Activated T-helper 9 cell treated with anti-CD3 and anti-CD28 coated beads, Interleukin-2, amount 50 U/mL, for 16 hours (primary cell): ENCODE measurements at places on chromosomes 7 and 10.

DNA sequence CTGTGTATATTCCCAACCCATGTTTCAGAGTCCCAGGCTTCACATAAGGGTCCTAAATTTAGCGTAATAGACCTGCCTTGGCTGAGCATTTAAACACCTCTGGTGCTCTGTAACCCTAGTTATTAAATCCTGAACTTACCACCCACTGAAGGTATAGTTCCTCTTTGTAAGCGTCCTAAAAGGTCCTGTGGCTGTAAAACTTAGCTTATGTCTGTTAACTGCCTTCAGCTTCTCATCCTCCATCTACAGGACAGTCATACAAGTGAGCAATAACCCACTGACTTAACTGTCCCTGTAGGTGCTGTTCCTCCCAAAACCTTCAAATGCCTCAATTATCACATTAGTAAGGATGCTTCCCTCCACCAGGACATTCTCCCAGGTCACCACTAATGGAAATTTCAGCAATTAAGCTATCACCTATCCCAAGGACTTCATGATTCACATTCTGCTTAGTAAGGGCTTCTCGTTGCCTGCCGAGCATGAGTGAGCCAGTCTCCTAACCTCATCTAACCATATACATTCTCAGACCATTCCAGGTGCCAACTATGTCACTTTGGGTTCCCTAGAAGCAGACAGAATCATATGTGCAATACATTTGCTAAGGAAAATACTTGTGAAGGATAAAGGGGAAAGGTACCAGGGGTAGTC lies 55.8 kb downstream of the CASD1 start:
- no peak for DNase-seq

DNA sequence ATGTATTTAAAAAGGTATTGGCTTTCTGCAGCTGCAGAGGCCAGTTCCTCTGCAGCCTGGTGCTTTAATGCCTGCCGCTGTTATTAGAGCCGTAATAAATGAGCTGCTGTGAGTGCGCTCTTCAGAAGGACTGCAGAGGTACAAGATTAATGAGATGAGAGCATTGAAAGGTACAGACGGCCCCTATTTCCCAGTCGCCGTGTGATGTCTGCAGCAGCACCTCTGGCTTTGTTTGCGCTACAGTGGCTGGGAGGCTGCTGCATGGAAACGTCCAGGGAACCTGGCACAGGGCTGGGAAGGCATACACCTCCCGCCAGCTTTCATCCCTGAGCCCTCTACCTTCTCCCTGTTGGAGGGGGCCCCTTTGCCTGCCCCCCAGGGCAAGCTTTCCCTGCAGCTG lies 383.8 kb upstream of the ZMIZ1 start:
- no peak for DNase-seq

DNA sequence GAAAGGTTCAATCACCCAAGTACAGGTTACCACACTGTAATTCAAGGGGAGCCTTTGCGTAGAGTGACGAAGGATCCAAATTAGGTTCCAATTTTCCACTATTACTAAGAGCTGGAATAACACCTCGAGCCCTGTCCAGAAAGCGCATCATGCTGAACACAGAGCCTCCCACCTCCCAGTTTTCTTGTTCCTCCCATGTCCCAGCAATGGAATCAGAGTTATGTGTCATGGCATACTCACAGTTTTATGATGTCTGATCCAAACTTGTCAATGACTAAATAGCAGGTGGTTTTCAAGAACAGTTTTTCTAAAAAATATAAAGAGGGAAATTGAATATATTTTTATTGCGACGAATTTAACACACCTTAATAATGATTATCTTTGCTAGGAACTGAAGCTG lies 50.6 kb downstream of the AOAH start:
- no peak for DNase-seq

- DNase-seq, result no peak
Observed at GRCh38 chr10:28410420-28411135, 107.7 kb upstream of the MPP7 start.

GRCh38 chr7:12930534-12930933 lies 243.1 kb downstream of the ARL4A start:
- DNase-seq, result no peak

DNA sequence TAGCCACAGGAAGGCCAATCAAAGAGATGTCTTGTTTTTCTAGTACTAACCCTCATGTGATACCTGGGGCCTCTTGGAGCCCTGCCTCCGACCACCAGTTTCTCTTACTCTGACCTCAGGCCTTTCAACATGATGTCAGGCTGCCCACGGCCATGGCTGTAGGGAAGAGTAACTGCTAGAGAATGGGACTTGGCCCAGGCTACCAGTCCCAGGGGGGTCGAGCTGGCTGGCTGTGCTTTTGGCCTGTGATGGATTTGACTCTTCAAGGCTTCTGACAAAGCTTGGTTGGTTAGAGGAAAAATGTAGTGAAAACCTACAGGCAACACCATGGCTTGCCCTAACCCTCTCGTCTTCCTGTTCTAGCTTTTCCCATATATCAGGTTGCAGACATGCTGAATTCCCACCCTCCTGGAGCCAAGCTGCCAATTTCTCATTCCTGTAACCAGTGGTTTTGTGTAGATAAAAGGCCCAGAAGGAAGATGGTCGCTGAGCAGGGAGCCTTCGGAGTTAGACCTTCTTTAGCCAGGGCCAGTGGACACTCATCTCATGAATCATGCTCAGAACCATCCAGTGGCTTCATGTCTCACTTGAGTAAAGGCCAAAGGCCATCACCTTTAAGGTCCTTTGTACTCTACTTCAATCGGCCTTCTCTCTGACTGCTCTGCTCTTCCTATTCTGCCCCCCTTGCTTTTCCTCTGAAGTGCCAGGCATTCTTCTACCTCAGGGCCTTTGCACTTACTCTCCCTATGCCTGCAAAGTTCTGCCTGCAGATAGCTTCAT lies 19.7 kb downstream of the SUFU start:
- DNase-seq, result no peak

GRCh38 chr10:110498087-110498981 lies 627 bp downstream of the DUSP5 start:
- DNase-seq, result peak; percentile 50
